Naive thymus-derived CD8-positive, alpha-beta T cell (primary cell): ENCODE measurements at places on chromosomes 7 and 10.
A peak's percentile ranks its signal among the peaks of the same experiment; 100 is the strongest.

- peaks cover 38% of the 10 kb centered on the region for H3K4me1 ChIP-seq
- H3K27me3 ChIP-seq: no peaks in the 10 kb centered on the region
- no peak overlapping the region for H3K4me3 ChIP-seq
- no peak overlapping the region for H3K27ac ChIP-seq
- H3K36me3 ChIP-seq: peaks cover 8% of the 10 kb centered on the region
- no peak for DNase-seq
Measured at GRCh38 chr7:2032030-2032875, 200.5 kb downstream of the MAD1L1 start.

GRCh38 chr7:30163231-30163894 lies 28.6 kb downstream of the MTURN start:
- peaks cover 18% of the 10 kb centered on the region for H3K4me1 ChIP-seq
- H3K27me3 ChIP-seq: no peaks in the 10 kb centered on the region
- no peak for DNase-seq
- H3K36me3 ChIP-seq: no peaks in the 10 kb centered on the region
- H3K27ac ChIP-seq: peak overlapping the region; percentile 86

GRCh38 chr7:137934176-137934826 lies 67.6 kb downstream of the CREB3L2 start:
- H3K4me1 ChIP-seq: peaks cover 46% of the 10 kb centered on the region
- peaks cover 10% of the 10 kb centered on the region for H3K36me3 ChIP-seq
- peak overlapping the region; percentile 94 for H3K27ac ChIP-seq
- no peak for DNase-seq

DNA sequence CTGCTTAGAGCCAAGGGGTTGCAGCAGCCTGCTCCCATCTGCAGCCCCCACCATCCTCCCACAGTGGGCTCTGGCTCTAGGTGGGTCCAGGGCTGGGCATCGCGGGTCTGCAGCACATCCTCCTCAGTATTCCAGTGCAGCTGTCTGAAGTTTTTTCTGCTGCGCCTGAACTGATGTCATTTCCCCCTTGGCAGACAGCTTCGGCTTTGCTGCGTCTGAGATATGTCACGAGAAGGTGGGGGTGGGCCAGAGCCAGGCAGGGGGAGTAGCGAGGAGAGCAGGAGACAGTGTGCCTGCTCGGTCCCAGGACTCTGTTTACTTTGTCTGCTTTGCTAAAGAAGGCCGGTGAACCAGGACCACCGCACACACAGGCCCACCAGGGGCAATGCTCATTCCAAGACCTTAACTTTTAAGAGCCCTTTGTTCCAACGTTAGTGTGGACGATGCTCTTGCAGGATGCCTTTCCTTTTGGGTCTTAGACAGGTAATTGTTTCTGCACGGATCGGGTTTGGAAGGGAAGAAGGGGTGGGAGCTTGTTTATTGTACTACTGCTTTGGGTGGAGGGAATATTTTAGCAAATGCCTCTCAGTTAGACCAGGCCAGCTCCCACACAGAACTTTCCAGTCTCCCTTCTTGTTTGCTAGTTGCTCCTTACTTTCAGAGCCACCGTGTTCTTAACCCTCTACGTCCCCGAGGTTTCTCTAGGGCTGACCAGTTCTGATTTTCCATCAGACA lies 32.4 kb downstream of the WBP1L start:
- H3K27me3 ChIP-seq: no peaks in the 10 kb centered on the region
- H3K36me3 ChIP-seq: peaks cover 9% of the 10 kb centered on the region

- H3K36me3 ChIP-seq: no peaks in the 10 kb centered on the region
- no peak overlapping the region for H3K27ac ChIP-seq
- H3K27me3 ChIP-seq: no peaks in the 10 kb centered on the region
- no peak for DNase-seq
- H3K4me1 ChIP-seq: no peaks in the 10 kb centered on the region
Measured at GRCh38 chr7:69883399-69883891, 285.2 kb downstream of the AUTS2 start.

DNA sequence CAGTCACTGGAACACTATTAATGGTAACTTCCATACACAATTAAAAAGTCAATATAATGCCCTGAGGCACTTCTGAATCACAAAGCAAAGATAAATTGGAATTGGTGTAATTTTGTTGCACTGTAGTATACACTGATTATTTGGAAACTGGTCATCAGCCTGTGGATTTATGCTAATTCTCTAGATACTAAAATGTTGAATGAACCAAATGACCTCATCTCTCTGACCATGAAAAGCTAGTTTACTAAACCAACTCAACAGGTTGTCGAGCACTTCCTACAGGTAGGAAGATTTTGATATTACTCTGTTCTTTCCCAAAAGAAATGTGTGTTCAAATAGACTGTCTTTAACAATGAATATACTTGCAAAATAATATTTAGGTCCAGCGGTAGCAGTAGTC lies 5.3 kb downstream of the NRP1 start:
- no peak overlapping the region for H3K27ac ChIP-seq
- no peaks in the 10 kb centered on the region for H3K36me3 ChIP-seq

- no peak overlapping the region for H3K27ac ChIP-seq
- no peaks in the 10 kb centered on the region for H3K4me1 ChIP-seq
- H3K27me3 ChIP-seq: no peaks in the 10 kb centered on the region
- DNase-seq: no peak
Measured at GRCh38 chr10:44362866-44363711, 21.8 kb downstream of the CXCL12 start.

GRCh38 chr10:59337201-59337652 lies 25.1 kb downstream of the FAM13C start:
- no peaks in the 10 kb centered on the region for H3K4me1 ChIP-seq
- no peak overlapping the region for H3K27ac ChIP-seq
- DNase-seq: no peak
- no peaks in the 10 kb centered on the region for H3K36me3 ChIP-seq

- no peak for DNase-seq
- no peaks in the 10 kb centered on the region for H3K36me3 ChIP-seq
- no peaks in the 10 kb centered on the region for H3K27me3 ChIP-seq
Measured at GRCh38 chr7:48931481-48931880, 7.1 kb downstream of the CDC14C start.

- DNase-seq: no peak
- no peaks in the 10 kb centered on the region for H3K4me1 ChIP-seq
- no peak overlapping the region for H3K27ac ChIP-seq
- peaks cover 33% of the 10 kb centered on the region for H3K36me3 ChIP-seq
Measured at GRCh38 chr10:12788277-12788676, 213.2 kb downstream of the CCDC3 start.

DNA sequence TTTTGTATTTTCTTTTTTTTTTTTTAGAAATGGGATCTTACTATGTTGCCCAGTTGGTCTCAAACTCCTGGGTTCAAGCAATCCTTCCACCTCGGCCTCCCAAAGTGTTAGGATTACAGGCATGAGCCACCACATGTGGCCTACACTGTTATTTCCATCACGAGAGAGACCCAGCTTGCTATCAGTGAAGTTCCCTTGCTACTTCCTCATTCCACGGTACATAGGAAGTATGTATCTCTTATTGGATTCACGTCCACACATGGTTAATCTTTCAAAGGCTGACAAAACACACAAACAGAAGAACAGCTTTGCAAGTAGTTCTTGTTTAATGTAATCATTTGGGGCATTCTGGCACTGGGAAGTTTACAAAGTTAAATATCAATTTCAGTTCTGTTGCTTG lies 50.9 kb downstream of the DCLRE1A start:
- H3K27me3 ChIP-seq: no peaks in the 10 kb centered on the region
- no peak overlapping the region for H3K4me3 ChIP-seq
- H3K27ac ChIP-seq: no peak overlapping the region
- DNase-seq: no peak

- no peaks in the 10 kb centered on the region for H3K27me3 ChIP-seq
- H3K36me3 ChIP-seq: no peaks in the 10 kb centered on the region
- DNase-seq: no peak
- peak overlapping the region; percentile 97 for H3K4me3 ChIP-seq
Measured at GRCh38 chr7:149839933-149840332, 1.8 kb downstream of the ZNF862 start.

DNA sequence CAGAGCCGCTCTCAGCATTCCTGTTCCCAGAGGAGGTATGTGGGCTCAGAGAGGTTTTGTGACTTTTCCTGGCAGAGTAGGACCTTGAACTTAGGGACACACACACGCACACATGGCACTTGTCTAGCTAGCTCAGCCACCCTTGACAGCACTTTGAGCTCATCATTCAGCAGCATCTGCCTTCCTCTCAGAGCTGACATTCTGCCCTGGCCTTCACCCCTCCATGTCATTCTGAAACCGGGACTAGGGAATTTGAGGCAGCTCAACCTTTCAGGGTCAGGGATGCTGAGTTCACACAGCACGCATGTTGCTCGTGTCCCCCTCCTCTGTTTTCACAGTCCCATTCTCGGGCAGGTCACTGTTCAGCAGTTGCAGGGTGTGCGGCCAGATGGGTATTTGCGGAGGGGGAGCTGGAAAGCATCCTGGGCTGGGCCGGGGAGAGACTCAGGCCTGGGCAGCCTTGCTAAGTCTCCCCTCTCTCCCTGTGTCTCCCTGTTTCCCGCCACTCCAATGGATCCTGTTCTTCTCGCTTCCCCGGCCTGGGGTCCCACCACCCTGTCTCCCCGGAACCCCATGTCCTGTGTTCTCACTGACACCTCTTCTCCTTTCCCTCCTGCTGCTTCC lies 78.0 kb downstream of the COL13A1 start:
- no peaks in the 10 kb centered on the region for H3K36me3 ChIP-seq
- no peaks in the 10 kb centered on the region for H3K4me1 ChIP-seq
- H3K27me3 ChIP-seq: peaks cover 6% of the 10 kb centered on the region
- DNase-seq: no peak

- no peak for DNase-seq
- H3K27me3 ChIP-seq: no peaks in the 10 kb centered on the region
- H3K36me3 ChIP-seq: no peaks in the 10 kb centered on the region
- no peak overlapping the region for H3K27ac ChIP-seq
Measured at GRCh38 chr7:21656081-21656480, 113.2 kb downstream of the DNAH11 start.

DNA sequence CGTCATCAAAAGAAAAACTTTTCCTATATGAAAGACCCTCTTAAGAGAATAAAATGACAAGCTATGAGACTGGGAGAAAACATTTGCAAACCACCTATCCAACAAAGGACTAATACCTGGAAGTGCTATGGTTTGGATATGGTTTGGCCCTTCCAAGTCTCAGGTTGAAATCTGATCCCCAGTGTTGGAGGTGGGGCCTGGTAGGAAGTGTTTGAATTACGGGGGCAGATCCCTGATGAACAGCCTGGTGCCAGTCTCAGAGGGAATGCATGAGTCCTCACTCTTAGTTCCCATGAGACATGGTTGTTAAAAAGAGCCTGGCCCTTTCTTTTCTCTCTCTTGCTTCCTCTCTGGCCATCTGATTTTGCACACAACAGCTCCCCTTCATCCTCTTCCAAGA lies 6.3 kb downstream of the ALDH18A1 start:
- DNase-seq: no peak
- H3K36me3 ChIP-seq: peaks cover 14% of the 10 kb centered on the region
- H3K4me3 ChIP-seq: no peak overlapping the region
- no peaks in the 10 kb centered on the region for H3K27me3 ChIP-seq

DNA sequence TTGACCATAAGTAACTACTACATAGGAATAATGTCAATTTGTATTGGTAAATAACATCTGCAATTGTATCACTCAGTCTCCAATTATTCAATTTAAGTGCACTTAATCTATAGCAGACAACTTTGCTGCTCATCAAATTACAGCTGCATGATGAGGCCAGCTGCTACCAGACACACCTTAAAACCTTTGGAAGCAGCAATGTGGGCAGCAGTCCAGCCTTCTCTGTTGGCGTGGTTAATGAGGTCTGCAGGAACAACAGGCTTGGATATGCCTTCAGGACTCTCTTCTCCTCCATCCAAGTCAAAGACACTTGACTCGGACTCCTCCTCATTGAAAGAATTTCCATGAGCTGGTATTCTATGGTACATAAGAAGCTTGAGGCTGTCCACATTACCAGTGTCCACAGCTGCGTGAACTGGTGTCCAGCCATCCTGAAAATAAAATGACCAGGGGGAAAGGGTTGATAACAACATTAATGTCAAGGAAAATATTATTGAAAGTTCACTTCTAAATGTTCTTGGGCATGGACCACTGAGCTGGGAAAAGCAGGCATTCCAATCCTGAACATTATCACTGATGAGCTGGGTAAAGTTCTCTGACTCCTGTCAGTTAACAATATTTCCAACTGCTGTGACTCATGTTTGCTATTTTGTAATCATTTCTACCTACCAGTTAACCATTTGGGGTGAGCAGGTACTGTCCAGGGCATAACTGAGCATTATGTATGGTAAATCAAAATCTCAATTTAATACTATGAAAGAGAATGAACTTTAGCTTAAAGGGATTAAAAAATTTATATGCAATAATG lies 95.7 kb downstream of the CTTNBP2 start:
- no peaks in the 10 kb centered on the region for H3K36me3 ChIP-seq
- H3K27ac ChIP-seq: no peak overlapping the region
- peaks cover 2% of the 10 kb centered on the region for H3K27me3 ChIP-seq
- DNase-seq: no peak

DNA sequence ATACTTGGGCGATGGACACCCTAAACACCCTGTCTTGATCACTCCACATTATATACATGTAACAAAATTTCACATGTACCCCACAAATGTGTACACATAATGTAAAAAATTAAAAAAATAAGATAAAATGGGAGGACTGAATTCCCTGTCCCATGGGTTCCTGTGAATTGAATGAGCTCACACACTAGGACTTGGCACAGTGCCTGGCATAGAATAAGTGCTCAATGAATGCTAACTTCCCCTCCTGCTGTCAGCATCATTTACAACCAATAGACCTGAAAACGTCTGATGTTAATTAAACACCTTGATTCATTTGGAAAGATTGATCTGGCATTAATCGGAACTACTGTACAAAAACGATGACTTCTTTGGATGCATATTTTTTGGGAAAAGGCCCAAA lies 117.3 kb upstream of the ZNF438 start:
- H3K27ac ChIP-seq: no peak overlapping the region
- H3K27me3 ChIP-seq: peaks cover 3% of the 10 kb centered on the region
- H3K36me3 ChIP-seq: no peaks in the 10 kb centered on the region
- DNase-seq: no peak
- no peak overlapping the region for H3K4me3 ChIP-seq

GRCh38 chr10:70607936-70608335 lies 5.4 kb upstream of the PRF1 start:
- H3K4me3 ChIP-seq: no peak overlapping the region
- no peaks in the 10 kb centered on the region for H3K27me3 ChIP-seq
- peaks cover 4% of the 10 kb centered on the region for H3K36me3 ChIP-seq

DNA sequence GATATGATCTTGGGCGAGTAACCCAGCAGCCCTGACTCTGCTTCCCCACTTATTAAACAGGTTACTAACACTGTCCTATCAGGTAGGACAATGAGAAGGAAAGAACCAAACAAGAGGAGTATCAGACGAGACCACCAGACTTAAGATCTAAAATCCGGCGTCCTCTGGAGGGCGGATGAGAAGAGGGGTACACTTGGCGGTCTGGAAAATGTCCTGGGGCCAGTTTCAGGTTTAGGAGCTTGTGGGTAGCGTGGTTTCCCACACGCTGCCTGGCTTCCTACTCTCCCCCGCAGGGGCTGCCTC lies 635 bp downstream of the ZNF32 start:
- H3K27ac ChIP-seq: peak overlapping the region; percentile 98
- DNase-seq: no peak
- peaks cover 42% of the 10 kb centered on the region for H3K36me3 ChIP-seq
- no peaks in the 10 kb centered on the region for H3K27me3 ChIP-seq
- peak overlapping the region; percentile 96 for H3K4me3 ChIP-seq
- H3K4me1 ChIP-seq: peaks cover 27% of the 10 kb centered on the region

- H3K36me3 ChIP-seq: no peaks in the 10 kb centered on the region
- DNase-seq: peak; percentile 27
- no peak overlapping the region for H3K27ac ChIP-seq
Measured at GRCh38 chr7:17706734-17707133, 233.6 kb downstream of the SNX13 start.

GRCh38 chr10:34434119-34434594 lies 380.9 kb downstream of the PARD3 start:
- no peak for DNase-seq
- H3K27me3 ChIP-seq: peaks cover 5% of the 10 kb centered on the region
- no peak overlapping the region for H3K4me3 ChIP-seq
- no peaks in the 10 kb centered on the region for H3K36me3 ChIP-seq
